Psoas muscle (tissue), 8 donors: ENCODE measurements at places on chromosomes 5 and 9. TPM values are rescaled to one million over a fixed set of nuclear protein-coding genes. Genes with fewer than 3 reads are reported as not detected.

DNA sequence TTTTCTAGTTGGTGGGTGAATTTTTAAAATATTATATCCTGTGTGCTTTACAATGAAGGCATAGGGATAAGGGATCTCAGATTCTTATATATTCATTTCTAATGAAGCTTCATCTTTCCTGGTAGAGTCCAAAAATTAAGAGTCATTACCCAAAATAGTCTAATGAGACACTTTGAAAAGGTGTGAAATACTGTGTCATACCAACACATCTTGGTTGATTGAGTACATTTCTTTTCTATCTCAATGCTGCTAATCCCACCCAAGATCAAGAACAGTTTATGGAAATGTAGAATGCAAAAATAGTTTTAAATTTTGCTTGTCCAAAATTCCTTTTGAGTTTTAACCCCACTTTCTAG is 7.4 kb downstream of the EBF1 start:
- no peak for DNase-seq

GRCh38 chr5:30900367-30900766 is 293.1 kb upstream of the CDH6 start:
- DNase-seq: no peak

GRCh38 chr9:9045572-9045971 is 1246.0 kb upstream of the DMAC1 start:
- no peak for DNase-seq

DNA sequence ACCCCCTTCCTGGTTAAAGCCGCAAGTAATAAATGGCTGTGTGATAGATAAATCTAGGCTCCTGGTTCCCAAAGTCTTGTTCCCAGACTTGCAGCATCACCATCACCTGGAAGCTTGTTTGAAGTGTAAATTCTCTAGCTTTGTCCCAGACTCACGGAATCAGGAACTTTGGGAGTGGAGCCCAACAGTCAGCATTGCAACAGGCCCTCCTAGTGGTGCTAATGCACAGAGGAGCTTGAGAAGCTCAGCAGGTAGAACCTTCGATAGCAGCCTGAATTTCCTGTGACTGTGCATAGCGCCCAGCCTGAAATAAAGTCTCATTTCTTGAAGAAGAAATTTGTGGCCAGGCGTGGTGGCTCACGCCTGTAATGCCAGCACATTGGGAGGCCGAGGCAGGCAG is 30.3 kb upstream of the MELK start:
- no peak for DNase-seq

DNA sequence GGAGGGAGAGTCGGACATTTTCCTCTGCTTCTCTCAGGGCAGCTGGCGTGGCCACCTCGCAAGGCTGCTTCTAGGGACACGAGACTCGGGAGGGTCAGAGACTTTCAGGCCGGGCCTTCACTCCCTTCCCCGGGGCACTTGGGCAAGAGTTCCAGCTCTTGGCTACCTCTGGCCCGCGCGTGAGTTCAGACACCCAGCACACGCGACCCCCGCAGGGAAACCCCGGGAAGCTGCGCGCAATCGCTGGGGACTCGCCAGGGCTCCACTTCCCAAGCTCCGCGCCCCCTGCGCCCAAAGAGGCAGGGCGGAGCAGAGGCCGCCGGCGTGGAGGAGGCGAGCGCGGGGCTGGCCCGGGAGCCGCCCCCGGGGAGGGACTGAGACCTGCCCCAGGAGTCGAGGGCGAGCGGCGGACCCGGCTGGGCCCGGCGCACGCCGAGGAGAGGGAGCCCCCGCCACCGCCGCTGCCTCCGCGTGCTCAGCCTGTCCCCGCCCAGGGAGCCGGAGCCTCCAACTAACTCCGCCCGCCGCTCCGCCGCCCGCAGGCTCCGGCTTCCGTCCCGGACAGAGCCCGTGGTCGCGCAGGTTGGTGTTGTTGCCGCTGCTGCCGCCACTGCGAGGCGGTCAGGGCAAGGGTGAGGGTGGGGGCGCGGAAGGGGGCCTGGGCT is at the start of gene PAM:
PAM (plus strand) TSS at position 539 of the 665 bp plus-strand sequence. CDS start 110,891 bp downstream, outside the sequence.
- peak; percentile 90 for DNase-seq

GRCh38 chr5:27010646-27011045 is 27.7 kb downstream of the CDH9 start:
- DNase-seq: no peak

GRCh38 chr5:173735184-173735583 is 118.7 kb upstream of the BOD1 start:
- DNase-seq: no peak

The PCDHGB1 gene
- polyA plus RNA-seq: 0.08 TPM

The PCDHA9 gene
- not detected for polyA plus RNA-seq

The PCDHGB7 gene
- polyA plus RNA-seq: 0.70 TPM
